ENCODE measurements at places on chromosomes 3 and 15.

- peak; percentile 28 for DNase-seq
Observed at GRCh38 chr3:24963762-24964625, 464.1 kb upstream of the RARB start.

DNA sequence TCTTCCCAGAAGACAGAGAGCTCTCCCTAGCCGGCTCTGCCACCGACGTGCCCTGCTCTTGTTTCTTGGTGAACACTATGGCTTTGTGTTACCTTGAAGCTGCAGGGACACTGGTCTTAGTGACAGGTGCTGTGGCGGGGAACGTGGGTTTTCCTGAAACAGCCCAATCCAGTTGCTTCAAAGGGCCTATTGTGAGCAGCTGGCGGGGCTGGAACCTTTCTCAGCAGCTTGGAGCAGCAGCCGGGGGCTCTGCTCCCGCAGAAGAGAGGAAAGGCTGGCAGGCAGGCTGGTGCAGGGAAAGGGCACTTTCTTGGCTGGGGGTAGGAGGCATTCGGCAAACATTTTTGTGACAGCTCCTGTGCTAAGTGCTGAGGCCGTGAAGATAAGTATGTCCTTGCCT is 12.8 kb downstream of the MYZAP start:
- no peak for DNase-seq

DNA sequence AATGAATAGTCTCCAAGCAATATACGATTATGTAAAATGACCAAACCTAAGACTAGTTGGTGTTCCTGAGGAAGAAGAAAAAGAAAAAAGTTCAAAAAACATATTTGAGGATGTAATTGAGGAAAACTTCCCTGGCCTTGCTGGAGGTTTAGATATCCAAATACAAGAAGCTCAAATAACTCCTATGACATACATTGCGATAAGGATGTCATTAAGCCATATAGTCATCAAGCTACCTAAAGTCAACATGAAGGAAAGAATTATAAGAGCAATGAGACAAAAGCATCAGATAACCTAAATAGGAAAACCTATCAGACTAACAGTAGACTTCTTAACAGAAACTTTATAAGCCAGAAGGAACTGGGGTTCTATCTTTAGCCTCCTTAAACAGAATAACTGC is 231.1 kb downstream of the TUSC7 start:
- no peak for DNase-seq

DNA sequence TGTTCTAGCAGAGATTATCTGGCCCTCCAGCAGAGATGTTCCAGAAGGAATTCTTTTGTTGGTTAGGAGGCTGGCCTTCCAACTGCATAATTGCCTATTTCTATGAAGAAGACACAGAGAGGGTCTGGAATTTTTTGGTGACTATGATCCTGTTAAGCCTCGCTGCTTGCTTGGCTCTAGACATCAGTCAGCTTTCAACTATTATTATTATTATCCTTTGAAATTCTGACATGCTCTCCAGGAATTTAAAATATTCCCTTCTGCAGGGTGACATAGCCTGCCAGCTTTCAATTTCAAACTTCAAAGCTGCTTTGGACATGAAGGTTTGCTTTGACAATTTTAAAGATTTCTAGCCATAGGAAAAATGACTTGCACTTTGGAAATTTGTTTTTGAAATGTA is 26.3 kb upstream of the ZNF148 start:
- peak; percentile 80 for DNase-seq

GRCh38 chr15:88917760-88918159 is 4.6 kb upstream of the MFGE8 start:
- no peak for DNase-seq

GRCh38 chr3:195033531-195034091 is 237.3 kb downstream of the XXYLT1 start:
- no peak for DNase-seq

DNA sequence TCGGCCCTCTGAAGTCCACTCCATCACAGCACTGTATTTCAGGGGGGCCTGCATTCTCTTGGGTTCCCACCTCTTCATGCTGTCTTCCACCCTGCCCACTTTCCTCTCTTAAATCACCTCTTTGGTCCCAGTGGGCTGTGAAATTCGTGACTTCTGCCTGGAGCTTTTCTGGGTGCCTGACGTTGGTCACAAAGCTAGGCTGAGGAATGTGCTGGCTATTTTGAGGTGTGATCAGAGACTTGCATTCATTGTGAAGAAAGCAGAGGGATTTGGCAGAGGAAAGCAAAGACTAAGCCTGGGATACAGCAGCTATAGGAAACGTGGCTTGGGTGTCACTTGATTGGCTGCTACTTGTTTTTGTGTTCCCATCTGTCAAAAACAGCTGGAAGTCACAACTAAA is 202.5 kb downstream of the SATB1 start:
- no peak for DNase-seq

DNA sequence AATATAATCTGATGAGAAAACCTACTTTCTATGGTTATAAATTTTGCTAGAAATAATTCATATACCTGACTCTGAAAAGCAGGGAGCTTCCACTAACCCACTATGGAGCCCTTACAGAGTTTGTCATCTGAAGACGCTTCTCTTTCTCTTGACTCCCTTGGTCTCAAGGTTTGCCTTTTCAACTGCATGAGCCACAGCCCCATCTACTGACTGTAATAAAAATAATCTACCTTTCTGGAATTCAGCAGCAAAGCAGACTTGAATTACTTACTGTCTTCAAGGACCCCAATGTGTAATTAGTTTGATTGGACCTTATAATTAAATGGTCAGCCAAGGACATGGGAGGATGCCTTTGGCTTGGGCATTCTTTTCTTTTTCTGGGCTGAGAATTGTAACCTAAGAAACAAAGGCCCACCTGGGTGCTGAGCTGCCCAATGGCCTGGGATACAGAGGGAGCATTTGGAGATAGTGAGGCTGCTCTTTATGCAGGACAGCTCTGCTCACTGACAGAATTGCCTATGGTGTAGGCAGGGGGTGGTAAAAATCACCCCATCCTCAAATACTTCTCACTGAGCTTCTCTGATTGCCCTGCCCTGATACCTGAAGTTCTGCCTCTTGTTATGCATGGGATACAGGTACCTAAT is 178.6 kb upstream of the TRIM42 start:
- no peak for DNase-seq

GRCh38 chr15:32030795-32031194 is 480 bp downstream of the CHRNA7 start:
- DNase-seq, result no peak

DNA sequence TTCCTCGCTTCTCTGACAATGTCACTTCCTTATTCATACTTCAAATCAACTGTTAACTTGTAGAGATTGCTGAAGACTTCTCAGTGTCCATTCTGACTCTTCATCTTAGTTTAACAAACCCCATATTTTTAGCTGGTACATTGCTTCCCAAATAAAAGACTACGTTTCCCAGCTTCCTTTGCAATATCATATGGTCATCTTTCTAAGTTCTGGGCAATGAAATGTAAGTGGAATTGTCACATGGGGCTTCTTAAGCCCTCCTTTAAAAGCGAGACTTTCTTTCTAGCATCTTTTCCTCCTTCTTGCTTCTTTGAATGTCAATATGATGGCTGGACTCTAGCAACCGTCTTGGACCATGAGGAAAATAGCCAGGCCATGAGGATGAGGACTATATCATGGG is 239.0 kb downstream of the ZNF621 start:
- DNase-seq, result no peak

- peak; percentile 14 for DNase-seq
Observed at GRCh38 chr3:105415951-105416350, 49.2 kb downstream of the ALCAM start.

- DNase-seq, result no peak
Observed at GRCh38 chr3:107432646-107433045, 55.4 kb downstream of the CCDC54 start.

GRCh38 chr3:184616436-184616835 is 54.9 kb downstream of the EPHB3 start:
- DNase-seq, result no peak

DNA sequence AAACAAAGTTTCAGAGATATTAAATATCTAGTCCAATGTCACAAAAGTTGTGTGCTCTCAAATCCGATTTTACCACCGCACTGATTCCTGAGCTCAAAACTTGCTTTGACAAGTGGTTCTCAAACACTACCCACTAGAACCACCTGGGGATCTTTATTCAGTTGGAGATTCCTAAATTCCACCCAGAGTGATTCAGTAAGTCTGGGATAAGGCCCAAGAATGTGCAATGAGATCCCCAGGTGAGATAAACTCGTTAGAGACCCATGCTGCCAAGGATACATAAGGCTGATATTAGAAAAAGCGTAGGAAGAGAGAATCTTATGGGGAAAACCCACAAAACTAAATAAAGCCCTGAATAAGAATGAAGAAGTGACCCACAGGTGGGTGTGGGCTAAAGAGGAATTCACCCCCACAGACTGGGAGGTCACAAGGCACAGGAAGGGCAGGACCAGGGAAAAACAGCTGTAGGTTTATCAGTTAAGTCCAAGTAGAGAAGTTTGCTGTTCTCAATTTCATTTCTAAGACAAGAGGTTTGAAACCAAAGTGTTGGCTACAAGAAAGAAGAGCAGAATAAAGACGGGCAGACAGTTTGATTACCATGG is 11.5 kb upstream of the RPS17 start:
- DNase-seq, result no peak

DNA sequence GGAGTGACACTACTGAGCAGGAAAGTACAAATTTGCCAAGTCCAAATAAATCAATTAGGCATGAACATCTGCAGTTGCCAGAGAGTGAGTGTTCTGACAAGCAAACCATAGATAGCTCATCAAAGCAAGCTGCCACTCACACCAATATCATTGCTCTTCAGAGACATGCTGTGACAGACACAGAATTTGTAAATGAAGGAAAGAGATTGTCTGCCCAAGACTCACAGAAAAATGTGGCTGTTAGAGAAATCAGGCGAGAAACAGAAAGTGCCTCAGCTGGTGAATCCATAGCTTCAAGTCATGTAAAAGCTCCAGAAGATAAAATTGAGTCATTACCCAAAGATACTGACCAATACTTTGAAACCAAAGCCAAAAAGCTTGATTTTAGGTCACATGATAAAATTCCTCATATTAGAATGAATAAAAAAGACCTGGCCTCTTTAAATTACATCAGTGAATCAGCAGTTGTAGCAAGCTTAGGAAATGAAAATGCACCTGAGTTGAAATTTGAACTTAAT is 50.8 kb downstream of the CRYBG3 start:
- no peak for DNase-seq

- peak; percentile 51 for DNase-seq
Observed at GRCh38 chr3:171833789-171834460, 9.2 kb upstream of the TMEM212 start.

DNA sequence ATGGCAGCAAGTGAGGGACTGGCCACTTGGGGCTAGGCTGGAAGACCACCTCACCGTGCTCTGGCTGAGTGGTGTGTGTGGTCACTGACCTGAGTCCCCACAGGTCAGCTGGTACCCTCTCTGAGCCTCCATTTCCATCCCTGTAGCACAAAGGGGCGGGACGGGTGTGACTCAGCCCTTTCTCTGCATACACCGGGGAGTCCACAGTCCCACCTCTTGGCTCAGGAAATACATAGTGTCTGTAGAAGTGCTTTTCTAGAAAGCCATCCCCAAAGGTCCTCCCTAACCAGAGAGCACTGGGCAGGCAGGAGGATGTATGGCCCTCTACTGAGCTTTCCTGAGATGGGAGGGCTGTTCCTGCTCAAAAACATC is 27.2 kb downstream of the WNT7A start:
- DNase-seq, result peak; percentile 15

GRCh38 chr3:125386811-125387210 is 11.7 kb upstream of the ZNF148 start:
- DNase-seq, result peak; percentile 59

DNA sequence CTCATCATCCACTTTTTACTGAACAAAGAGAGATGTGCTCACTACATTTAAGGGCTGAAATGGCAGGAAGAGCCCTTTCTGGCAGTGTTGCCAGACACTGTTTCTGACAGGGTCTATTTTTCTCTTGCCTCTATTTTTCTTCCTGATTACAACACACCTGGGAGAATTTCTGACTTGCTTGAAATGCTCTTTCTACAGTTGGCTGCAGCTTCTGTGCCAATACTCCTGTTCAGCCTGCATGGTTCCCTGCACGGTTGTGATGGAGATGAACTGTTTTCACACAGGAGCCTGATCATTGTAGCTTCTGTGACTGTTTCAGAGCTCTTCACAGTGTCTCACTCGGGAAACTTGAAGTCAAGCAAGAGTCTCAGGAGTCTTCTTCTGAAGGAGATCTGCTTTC is 83.0 kb upstream of the DLG1 start:
- DNase-seq, result no peak

- DNase-seq, result no peak
Observed at GRCh38 chr3:115685097-115685496, 61.8 kb downstream of the GAP43 start.

- DNase-seq, result no peak
Observed at GRCh38 chr3:128263118-128263517, 109.8 kb downstream of the EEFSEC start.

DNA sequence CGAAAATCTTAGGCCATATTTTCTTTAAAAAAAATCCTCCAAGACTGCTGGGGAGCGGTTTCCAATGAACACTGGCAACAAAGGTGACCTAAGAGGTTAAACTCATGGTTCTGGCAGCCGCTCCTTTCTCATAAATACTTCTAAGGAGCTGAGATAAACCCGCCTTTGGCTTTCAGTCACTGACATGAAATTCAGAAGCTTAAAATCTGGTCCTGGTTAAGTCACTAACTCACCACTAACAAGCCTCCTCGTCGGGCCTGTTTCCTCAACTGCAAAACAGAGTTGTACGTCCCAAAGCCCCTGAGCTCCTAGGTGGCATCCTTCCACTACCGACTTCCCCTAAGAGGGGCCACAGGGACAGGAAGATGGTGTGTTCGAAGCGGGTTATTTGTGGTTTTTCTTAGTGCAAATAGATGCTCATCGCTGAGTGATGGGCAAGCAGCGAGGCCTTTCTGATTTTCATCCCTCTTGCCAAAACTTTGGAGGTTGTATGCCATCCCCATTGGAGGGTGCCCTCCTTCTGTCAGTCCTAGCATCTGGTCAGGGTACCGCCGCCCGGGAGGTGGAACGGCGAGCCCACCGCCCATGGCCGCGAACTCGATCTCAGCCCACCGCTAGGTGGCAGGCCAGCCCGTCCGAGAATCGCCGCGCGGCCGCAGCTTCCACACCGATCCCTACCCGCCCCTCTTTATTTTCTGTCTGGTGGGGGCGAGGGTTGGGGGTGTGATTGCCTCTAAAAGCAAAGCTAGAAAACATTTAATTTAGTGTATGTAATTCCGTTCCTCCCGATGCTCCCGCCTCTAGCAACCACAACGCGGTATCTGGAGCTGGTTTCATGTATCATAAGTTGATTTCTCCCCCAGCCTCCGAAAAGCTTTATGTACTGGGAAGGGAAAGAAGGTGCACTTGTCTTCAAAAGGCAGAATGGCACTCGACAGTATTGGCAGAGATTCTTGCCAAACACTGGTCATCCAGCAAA is 4.6 kb downstream of the BCL6 start:
- DNase-seq, result peak; percentile 74

- DNase-seq, result no peak
Observed at GRCh38 chr3:194277786-194278130, 73.4 kb downstream of the CPN2 start.
